ENCODE measurements at places on chromosomes 11 and 22.

DNA sequence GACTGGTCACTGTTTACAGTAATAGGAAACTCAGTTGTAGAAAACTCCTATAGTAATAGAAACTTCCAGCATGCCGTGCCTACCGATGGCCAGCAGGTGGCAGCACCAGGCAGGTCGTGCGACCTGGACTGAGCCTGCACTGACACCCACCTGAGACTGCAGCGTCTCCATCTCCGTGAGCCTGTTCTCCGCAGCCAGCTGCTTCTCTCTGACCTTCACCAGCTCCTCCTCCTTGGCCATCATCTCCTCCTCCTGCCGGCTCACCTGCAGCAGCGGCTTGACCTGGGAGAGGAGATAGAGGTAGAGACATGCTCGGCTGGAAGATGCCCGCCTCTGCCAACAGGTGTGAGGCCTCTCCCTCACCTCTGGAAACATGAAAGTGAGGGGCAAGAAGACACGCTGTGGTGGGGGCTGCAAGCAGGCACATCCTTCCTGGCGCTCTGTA lies 48.5 kb downstream of the APOL1 start:
- peak; percentile 70 for DNase-seq

GRCh38 chr11:69493931-69494821 lies 12.7 kb downstream of the LINC01488 start:
- no peak for DNase-seq

- no peak for DNase-seq
Observed at GRCh38 chr11:125935618-125936199, 10.1 kb upstream of the VSIG10L2 start.

GRCh38 chr11:12058425-12059115 lies 50.1 kb upstream of the DKK3 start:
- DNase-seq: no peak

DNA sequence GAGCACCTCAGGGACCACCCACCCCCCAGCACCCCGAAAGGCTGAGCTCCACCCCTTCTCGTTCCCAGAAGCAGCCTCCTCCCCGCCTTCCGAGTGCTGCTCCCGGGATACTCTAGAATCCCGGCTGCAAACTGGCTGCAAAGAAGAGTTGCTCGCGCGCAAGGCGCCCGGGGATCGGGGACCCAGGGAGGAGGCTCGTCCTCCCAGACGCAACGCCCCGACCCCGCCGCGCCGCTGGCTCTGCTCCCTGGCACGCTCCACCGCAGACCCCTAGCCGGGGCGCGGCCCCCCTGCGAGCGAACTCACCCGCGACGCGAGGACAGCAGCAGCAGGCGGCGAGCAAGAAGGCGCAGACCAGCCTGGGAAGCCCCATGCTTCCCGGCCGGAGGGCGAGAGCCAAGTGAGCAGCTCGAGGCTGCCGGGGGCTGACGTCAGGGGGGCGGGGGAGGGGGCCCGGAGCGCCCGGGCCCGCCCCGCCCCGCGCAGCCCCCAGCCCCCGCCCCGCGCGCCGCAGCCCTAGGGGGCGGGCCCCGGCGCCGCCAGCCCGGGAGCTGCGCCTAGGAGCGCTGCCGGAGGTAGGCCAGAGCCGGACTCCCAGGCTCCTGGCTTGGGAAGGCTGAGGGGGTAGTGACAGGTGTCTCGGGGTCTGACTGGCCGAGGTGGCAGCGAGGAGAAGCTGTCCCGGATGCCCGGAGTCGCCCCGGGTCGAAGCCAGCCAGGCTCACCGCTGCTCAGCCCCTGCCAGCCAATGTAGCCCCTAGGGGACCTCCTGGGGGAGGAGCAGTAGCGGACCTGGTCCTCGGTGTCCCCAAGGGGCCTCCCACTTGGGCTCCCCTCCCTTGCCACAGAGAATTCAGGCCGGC lies at the start of gene MCAM:
MCAM (minus strand) TSS at position 402 of the 863 bp plus-strand sequence; CDS start at position 373, 29 bp downstream.
- DNase-seq: no peak

DNA sequence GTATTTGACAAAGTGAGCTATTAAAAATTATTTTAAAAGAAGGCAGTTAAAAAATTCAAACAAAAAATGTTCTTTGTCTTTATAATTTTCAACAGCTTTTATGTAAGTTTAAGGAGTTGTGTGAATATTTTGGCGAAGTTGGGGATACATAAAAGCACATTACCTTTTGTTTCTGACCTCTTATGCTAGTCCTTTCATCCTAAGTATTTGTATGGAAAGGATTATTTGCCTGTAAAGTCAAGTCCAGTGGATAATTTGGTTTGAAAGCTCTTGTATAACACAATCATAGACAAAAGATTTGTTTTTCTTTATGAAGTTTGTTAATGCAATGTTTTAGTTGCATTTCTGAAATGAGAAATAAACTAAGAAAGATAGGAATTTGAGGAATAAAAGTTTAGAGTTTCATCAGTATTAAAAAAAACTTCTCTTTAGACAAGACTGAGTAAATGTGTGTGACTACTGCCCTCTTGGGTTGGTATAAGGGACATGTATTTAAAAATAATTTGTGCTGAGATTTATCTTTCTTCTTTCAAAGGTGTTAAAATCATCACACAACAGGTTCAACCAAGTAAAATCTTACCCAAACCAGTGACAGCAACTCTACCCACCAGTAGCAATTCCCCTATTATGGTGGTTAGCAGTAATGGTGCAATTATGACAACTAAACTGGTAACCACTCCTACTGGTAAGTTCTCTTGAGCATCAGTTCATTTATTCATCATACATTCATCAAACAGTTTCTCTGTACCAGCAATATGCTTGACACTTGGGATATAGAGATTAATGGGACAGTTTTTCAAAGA lies 68.2 kb downstream of the EMSY start:
- DNase-seq: no peak

DNA sequence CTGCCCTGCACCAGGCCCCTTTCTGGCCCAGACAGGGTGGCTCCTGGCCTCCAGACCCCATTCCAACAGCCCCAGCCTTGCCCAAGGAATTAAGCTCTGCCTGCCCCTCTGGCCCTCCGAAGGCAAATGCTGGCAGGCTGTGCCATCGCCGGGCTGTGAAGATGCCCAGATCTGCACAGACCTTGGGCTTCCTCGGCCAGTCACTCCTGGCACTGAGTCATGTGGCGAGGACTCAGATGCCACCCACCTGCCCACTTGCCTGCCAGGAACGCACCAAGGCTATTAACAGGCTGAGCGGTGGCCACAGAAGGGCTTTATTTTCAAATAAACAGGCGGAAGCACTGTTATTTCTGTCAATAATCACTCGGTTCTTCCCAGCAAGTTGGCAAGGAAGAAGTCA lies 50.3 kb upstream of the TTLL12 start:
- DNase-seq: no peak

- no peak for DNase-seq
Observed at GRCh38 chr11:561148-562003, 606 bp downstream of the RASSF7 start.

DNA sequence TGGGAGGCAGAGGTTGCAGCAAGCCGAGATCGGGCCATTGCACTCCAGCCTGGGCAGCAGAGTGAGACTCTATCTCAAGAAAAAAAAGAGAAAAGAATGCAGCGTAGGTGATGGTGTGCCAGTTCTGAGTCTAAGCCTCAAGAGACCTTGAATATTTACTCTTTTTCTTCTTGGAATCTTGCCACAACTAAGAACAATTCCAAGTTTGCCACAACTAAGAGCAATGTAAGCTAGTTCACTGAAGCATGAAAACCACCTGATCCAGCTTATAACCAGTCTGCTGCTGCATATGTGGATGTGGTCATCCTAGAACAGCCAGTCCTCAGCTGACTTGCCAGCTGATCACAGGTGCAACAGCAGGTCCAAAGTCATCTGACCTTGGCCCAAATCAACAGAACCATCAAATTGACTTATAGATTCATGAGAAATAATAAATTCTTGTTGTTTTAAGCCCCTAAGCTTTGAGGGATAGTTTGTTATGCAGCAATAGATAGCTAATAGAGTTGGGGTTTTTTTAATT lies 25.4 kb upstream of the SEZ6L start:
- no peak for DNase-seq

- DNase-seq: no peak
Observed at GRCh38 chr22:33741025-33741424, 179.3 kb downstream of the LARGE1 start.

- DNase-seq: no peak
Observed at GRCh38 chr22:25174156-25174887, 25.3 kb upstream of the CRYBB3 start.

DNA sequence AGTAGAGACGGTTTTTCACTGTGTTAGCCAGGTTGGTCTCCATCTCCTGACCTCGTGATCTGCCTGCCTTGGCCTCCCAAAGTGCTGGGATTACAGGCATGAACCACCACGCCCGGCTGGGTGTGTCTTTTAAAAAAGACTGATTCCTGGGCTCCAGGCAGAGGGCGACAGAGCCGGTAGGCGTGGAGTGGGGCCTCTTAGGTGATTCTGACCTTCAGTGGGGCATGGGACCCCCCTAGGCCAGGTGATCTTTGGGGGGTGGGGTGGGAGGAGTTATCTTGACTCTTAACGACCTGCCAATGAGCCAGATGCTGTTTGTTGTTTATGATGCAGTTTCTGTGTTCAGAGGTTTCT lies 12.9 kb upstream of the SORL1-AS1 start:
- no peak for DNase-seq

DNA sequence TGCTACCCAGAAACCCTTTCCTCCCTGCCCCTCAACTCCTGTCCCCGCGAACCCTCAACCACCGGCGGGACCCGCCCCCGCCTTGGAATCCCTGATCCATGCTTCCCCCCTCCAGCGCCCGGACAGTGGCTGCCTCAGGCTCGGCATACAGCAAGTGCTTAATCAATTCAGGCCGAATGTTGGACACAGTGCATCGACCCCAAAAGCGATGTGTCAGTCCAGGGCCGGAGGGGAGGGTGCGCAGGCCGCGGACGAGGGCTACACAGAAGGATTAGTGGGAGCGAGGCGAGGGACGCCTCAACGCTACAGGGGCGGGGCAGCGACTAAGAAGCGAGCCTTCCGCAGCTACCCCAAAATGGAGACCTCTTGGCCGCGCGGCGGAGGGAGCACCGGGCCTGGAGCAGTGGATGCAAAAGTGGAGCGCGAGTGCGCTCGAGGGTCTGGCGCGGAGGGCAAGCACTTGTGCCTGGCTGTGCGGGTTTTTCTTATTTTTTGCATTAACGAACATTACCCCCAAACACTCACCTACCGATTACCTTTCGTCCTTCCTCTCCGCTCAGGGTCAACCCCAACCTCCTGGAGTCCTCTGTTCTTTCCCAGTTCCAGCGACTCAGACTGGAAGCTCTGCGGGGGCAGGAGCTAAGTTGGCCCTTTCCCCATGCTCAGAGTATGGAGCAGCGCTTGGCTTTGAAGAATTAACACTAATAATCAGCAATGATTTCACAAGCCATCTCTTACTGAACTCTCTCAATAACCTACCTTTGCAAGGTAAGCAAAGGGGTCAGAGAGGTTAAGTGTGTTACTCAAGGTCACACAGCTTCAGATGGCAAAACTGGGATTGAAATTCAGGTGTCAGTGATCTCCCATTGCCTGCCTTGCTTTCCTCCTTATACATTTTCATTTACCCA lies 30.0 kb upstream of the WNT11 start:
- no peak for DNase-seq

GRCh38 chr11:118742304-118742703 lies 48.7 kb downstream of the DDX6 start:
- DNase-seq: no peak

GRCh38 chr11:56783448-56784041 lies 35.0 kb upstream of the OR9G4 start:
- DNase-seq: no peak

- no peak for DNase-seq
Observed at GRCh38 chr11:9528573-9529333, 44.7 kb upstream of the WEE1 start.

DNA sequence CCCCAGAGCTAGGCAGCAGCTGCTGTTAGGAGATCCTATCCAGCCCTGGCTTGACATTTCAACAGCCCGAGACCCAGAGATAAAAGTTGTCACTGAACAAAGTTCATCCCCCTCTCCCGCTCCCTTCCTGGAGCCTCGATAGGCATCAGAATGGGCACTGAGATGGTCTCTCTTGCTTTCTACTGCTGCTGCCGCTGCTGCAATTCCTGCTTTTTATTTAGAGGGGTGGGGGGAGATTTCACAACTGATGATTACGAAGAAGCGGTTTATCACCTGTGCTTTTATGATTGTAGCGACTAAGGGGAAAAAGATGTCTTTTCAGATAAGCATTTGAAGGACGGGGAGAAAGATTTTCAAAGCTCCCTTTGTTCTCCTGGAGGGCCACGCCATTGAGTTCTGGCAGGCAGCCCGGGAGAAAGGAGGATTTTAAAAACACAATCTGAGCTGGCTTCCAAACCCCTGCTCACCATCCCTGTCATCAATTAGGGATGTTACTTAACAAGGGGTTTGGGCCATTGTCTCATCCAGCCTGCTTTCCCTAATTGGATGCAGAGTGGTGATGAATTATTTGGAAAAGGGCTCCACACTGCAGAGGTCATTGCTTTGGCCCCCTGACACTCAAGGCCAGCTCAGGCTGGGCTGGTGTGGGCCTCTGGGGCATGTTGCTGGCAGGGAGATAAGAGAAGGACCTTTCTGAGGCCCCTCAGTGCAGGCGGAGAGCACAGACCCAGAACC lies 344.7 kb downstream of the BUD13 start:
- no peak for DNase-seq
